ENCODE measurements at places on chromosomes 1 and 21.

DNA sequence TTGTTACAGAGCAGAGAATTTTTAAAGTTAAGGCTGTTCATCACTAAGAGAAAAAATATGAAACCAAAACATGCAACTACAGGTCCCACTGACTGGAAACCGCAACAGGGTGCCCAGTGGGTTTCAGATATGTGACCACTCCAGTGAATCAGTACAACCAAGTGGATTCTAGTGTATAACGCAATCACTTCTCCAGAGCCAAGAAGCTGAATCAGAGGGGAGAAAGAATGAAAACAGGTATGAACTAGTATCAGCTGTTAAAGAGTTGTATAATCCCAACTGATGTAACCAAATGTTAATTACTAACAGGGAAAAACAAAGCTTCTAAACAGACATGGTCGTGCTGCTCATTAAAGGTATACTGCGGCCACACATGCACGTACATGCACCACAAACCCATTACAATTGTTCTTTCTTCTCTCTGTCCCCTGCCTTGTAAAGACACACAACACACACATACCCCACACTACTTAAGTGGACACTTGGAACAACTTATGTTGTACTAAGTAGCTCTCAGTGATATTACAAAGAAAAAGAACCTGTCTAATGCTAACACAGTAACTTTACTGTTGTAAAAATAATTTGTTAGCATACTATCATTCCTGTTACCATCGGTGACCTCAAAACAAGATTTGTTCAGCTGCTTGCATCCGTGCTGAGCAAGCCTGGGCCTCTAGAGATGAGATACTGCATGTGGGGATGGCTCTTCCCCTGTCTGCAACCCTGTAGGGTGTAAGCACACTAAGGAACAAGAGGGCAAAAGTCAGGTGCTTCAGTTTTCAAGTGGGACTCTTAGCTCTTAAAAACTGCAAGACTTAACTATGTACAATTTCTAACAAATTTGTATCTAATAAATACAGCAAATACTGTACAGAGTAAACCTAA, 74.2 kb downstream of the PTPN14 start:
- DNase-seq = no peak

- no peak for DNase-seq
These were observed 23.0 kb upstream of the NEK2 start for GRCh38 chr1:211698161-211699026.

- no peak for DNase-seq
These were observed 161.6 kb upstream of the KLHDC7A start for GRCh38 chr1:18319099-18319498.

DNA sequence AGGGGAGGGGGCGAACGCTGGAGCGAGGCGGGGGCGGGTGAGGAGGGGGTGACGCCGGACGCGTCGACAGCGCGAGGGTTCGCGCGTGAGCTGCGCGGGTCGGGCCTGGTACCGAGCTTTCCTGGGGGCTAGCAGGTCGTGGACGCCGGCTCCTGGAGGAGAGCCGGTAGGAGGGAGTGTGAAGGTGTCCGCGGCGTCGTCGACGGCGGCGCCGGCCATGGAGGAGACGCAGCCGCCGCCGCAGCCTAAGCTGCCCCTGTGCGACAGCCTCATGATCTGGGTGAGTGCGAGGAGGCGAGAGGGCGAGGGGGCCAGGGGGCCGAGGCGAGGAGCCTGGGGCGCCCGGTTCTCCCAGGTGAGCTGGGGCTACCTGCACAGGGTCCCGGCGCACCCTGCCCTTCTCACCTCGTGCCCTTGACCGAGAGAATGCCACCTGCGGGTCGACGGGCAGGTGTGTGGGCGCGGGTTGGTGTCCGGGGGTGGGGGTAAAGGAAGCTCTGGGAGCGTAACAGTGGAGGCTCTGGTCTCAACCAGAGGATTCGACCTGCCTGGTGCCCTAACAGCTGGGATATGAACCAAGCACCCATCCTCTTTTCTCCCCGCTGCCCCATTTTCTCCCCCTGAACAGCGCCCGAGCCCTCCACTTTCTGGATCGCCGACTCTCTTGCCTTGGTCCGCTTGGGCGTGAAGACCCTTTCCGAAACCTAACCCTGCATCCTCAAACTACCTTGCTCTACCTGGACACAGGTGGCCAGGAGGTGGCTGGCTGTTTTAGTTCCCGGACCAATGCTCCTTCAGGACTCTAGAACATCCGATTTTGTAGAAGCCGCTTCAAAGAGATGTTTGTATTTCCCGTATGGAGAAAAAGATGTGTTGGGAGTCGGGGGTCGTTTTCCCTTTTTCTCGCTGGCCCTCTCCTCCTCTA, at the start of gene HOOK1:
HOOK1 (plus strand) TSS at position 49 of the 925 bp plus-strand sequence; CDS start at position 218, 169 bp downstream.
- DNase-seq = no peak

DNA sequence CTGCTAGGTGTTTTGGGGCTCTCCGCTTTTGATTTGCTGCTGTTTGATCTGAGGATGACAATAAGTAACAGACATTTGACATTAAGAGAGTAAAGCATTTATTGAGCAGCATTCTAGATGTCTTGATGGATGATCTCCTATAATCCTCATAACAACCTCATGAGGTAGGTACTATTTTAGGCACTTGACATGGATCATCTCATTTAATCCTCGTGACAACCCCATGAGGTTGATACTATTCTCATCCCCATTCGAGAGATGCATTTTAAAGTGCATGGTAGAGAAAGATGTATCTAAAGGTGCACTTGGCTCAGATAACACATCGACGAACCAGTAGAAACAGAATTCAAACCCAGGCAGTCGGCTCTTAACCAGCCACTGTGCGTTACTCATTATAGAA, 26.6 kb downstream of the TCEA3 start:
- DNase-seq = no peak

DNA sequence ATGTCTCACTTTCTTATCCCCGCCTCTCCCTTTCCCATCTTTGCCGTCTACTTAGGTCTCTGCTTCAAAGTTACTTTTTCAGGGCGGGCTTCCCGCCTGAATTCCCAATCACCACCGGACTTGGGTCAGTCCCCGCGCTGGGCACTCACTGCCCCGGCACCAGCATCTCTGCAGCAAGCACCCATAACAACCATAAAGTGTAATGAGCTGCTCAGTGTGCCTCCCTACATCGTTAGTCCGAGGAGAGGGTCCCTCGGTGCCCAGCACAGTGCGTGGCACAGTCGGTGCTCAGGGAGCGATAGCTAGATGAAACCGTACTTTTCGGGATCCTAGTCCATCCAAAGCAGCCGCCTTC, 633 bp upstream of the CTPS1 start:
- DNase-seq = no peak

GRCh38 chr21:45258466-45258865, 29.2 kb downstream of the POFUT2 start:
- no peak for DNase-seq

DNA sequence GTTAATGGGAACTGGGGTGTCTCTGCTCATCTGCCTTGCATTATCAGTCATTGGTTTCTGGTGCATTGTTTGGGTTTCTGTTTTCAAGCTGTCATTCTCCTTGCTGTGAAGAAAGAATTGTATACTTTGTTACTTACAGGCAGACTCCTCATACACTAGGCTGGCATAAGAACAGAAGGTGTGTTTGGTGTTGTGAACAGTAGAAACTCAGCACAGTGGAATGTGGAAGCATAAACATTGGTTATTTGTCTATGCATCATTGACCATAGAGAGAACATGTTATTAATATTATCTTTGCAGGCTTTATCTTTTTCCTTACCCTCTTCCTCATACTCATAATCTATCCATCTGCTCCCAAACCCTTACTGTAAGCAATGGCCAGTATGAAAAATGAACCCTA, 18.2 kb downstream of the C1orf87 start:
- no peak for DNase-seq

- no peak for DNase-seq
These were observed 761.9 kb upstream of the CXADR start for GRCh38 chr21:16750926-16751325.

GRCh38 chr1:183977717-183978116, 59.8 kb downstream of the COLGALT2 start:
- no peak for DNase-seq

DNA sequence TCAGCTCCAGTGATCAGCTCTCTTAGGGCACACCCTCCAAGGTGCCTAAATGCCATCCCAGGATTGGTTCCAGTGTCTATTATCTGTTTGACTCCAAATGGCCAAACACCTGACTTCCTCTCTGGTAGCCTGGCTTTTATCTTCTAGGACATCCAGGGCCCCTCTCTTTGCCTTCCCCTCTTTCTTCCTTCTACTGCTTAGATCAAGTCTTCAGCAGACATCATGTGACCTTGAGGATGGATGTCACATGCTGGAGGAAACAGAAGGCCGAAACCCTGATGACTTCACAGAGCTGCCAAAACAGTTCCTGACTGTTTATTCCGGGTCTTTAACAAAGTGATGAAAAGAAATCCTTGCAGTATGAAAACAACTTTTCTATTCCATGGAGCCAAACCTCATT, 24.4 kb upstream of the WDR26 start:
- DNase-seq = no peak

- no peak for DNase-seq
These were observed 75.1 kb upstream of the PTGFRN start for GRCh38 chr1:116834595-116834994.

DNA sequence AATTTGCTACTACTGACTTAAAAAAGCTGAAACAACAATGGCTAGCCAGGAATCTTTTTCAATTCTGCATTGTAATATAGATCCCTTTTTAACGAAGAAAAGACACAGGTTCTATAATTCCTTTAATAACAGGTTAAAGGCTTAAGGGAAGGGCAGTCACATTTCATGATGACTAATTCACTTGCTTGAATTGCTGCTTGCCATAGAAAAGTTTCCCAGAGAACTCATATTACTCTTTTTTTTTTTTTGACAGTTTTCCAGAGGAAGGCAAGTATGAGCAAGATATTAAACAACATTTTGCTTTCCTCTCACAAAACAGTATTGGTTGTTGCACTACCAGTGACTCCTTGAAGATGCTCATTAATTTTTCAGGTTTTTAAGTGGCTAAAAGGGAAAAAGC, 60.9 kb downstream of the IL23R start:
- no peak for DNase-seq

DNA sequence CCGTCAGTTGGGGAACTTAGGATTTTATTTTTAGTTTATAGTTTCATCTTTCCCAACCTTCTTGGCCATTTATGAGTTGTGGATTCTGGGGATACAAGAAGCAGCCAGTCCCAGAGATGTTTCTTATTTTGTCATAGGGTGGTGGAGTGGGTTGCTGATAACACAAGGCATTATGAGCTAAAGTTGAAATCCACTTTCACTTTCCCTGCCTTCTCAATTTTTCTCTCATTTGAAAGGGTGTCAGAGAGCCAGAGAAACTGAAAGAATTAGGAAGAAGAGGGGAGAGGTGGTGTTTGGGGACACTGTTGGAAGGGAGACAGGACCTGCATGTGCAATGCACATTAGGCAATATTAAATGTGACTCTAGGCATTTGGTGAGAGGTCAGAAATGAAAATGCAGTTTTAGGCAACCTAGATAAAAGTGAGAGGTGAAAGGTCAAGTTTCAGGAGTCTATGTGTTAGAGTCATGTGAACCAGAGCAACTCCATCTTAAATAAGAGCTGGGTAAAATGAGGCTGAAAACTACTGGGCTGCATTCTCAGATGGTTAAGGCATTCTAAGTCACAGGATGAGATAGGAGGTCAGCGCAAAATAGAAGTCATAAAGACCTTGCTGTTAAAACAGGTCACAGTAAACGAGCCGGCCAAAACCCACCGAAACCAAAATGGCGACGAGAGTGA, 71.1 kb upstream of the F3 start:
- no peak for DNase-seq

DNA sequence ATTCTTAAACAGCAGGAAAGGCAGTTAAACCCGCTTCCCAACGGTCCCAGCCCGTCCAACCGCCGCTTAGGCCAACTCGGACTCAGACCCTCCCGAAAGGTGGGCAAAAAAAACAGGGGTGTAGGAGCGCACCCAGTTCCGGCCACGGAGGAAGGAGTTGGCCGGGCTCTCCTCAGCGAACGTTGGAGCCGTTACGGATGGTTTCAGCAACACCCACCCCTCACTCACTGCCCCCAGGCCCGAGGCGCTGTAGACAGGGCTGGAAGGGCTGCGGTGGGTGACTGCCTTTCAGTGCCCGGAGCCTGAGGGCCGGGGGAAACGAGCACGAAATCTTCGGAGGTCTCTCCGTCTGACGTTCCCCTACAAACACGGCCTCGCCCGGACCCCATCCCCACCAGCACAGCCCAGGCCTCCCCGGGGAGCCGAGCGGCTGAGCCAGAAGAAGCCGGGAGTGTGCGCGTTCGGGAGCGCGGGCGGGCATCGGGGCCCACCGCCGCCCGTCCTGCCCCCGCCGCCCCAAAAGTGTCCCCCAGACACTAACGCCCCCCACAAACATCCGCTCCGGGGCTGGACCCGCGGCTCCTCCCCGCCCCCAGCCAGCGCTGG, 1.3 kb downstream of the KDM5B start:
- no peak for DNase-seq

DNA sequence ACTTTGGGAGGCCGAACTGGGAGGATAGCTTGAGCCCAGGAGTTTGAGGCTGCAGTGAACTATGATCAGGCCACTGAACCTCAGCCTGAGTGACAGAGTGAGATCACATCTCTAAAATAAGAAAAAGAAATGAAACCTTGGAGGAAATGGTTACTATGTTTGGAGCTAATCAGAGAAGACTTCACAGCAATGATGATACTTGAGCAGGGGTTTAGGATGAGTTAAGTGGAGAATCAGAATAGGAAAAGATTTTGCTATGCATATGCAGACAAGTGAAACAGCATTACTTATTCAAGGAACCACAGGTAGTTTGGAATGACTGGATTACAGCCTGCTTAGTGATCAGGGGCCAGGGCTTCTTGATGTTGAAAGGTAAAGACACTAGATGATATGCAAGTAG, 1.3 kb upstream of the CD5L start:
- DNase-seq = no peak

GRCh38 chr1:237867380-237867888, 23.3 kb downstream of the ZP4 start:
- DNase-seq = no peak

GRCh38 chr21:45405271-45405818, 380 bp downstream of the COL18A1 start:
- DNase-seq = no peak

DNA sequence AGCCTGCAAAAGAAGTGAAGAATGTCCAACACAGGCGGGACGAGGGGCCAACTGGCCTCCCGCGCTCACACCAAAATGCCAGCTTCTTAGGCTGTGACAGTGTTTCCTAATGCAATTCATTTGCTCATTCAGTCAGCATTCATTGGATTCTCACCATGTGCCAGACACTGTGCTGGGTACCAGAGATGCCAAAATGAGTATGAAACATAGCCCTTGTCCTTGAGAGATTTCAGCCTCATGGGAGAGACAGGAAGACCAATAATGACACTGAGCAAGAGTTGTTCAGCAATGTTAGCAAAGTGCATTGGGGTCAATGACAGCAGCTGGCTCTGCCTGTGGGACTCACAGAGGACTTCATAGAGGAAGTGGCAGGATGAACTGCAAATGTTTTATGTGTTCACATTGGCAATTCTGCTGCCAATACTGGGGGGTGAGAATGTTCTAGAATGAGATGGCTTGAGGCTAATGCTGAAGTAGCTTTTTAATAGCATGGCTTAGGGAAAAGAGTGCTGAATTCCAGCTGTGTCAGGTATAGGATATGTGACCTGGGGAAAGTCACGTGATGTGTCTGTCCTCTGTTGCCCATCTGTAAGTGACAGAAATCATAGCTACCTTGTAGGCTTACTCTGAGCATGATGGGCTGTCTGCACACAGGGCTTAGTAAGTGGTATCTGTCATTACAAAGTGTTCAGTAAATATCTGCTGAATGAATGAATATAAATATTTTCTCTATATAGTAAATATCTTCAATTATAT, 58.3 kb upstream of the KIF26B start:
- no peak for DNase-seq

GRCh38 chr1:67679691-67680090, 5.3 kb upstream of the GADD45A start:
- no peak for DNase-seq

- no peak for DNase-seq
These were observed 5.2 kb downstream of the PTAFR start for GRCh38 chr1:28171246-28171645.
